Gastrocnemius medialis (tissue), 4 donors: ENCODE measurements at places on chromosomes 12 and 14.

- no peak overlapping the region for H3K4me3 ChIP-seq
- H3K27me3 ChIP-seq, result no peaks in the 10 kb centered on the region
- H3K36me3 ChIP-seq, result no peaks in the 10 kb centered on the region
- DNase-seq, result peak; percentile 83
These were observed 34.5 kb downstream of the VDR start for GRCh38 chr12:47870175-47870781.

GRCh38 chr14:42323426-42323825, 716.8 kb downstream of the LRFN5 start:
- no peaks in the 10 kb centered on the region for H3K4me1 ChIP-seq
- H3K4me3 ChIP-seq, result no peak overlapping the region
- no peak for DNase-seq
- no peaks in the 10 kb centered on the region for H3K36me3 ChIP-seq
- no peaks in the 10 kb centered on the region for H3K27me3 ChIP-seq

DNA sequence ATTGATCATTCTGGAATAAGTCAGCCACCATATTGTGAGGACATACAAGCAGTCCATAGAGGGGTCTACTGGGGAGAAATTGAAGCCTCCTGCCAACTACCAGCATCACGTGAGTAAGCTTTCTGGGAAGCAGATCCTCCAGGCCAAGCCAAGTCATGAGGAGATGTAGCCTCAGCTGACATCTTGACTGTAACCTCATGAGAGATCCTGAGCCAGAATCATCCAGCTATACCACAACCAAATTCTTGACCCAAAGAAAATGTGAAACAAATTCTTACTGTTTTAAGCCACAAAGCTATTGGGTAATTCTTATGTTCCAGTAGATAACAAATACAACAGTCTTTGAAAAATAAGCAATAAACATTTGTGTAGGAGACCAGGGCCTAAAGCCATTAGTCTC, 479.4 kb upstream of the DCN start:
- H3K4me3 ChIP-seq, result no peak overlapping the region
- no peak for DNase-seq
- peaks cover 4% of the 10 kb centered on the region for H3K4me1 ChIP-seq
- H3K27me3 ChIP-seq, result no peaks in the 10 kb centered on the region
- H3K27ac ChIP-seq, result no peak overlapping the region

DNA sequence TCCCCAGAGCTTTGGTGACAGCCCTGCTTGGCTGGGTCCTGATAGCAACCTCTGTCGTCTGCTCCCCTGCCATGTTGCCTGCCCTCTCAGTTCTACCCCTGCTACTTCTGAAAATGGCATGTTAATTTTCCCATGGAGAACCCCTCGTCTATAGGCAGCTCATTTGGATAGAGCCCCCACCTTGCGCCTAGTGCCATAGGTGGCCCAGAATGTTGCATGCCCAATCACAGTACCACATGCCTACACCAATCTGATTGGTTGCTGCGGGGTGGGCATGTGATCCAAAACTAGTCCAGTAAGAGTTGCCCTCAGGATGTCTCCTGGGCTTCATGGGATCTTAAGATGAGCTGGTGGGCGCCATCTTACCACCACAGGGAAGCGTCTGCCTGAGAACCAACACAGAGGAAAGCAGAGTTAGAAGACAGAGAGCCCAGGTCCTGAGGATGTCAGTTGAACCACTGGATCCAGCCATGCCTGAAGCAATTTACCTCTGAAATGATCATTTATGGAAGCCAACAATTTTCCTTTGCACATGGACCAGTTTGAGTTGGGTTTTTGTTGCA, 85.7 kb downstream of the PAPOLA start:
- H3K4me1 ChIP-seq, result no peaks in the 10 kb centered on the region
- H3K27me3 ChIP-seq, result peaks cover 12% of the 10 kb centered on the region
- DNase-seq, result no peak
- no peak overlapping the region for H3K27ac ChIP-seq

DNA sequence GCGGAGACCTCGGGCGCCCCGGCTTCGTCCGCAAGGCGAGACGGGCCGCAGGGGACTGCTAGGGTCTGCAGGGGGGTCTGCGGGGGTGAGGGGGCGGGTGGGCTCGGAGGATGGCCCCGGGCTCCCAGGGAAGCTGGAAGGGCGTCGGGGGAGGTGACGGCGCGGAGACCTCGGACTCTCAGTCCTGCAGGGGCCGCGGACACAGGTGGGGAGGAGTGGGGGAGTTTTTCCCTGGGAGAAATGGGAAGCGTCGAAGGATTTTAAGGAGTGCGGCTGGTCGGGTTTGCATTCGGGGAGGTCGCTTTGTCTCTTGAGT, 25.9 kb downstream of the ZBTB42 start:
- peak overlapping the region; percentile 69 for H3K4me3 ChIP-seq
- no peaks in the 10 kb centered on the region for H3K27me3 ChIP-seq
- no peak for DNase-seq
- H3K27ac ChIP-seq, result no peak overlapping the region
- H3K4me1 ChIP-seq, result no peaks in the 10 kb centered on the region

DNA sequence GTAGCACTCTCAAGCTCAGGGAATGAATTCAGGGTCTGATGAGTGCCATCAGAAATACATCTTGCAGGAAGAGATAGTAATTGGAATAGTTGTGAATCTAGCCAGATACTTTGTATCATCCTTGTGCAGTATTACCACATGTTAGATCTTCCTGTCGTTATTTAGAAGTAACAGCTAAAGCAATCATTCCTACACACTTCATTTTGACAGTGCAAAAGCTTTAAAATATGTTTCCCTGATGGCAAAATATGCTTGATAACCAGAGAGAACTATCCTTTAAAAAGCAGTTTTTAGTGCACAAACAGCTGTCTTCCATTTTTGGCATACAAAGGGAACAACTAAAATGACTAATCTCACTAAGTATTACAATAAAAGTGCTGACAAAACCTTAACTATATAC, 149.5 kb upstream of the SLC38A2 start:
- no peaks in the 10 kb centered on the region for H3K36me3 ChIP-seq
- DNase-seq, result no peak
- H3K27me3 ChIP-seq, result no peaks in the 10 kb centered on the region
- peaks cover 25% of the 10 kb centered on the region for H3K4me1 ChIP-seq

GRCh38 chr14:94291159-94291905, 1.7 kb downstream of the SERPINA10 start:
- H3K4me1 ChIP-seq, result no peaks in the 10 kb centered on the region
- DNase-seq, result no peak
- no peaks in the 10 kb centered on the region for H3K27me3 ChIP-seq
- H3K36me3 ChIP-seq, result no peaks in the 10 kb centered on the region
- no peak overlapping the region for H3K27ac ChIP-seq
- no peak overlapping the region for H3K4me3 ChIP-seq

DNA sequence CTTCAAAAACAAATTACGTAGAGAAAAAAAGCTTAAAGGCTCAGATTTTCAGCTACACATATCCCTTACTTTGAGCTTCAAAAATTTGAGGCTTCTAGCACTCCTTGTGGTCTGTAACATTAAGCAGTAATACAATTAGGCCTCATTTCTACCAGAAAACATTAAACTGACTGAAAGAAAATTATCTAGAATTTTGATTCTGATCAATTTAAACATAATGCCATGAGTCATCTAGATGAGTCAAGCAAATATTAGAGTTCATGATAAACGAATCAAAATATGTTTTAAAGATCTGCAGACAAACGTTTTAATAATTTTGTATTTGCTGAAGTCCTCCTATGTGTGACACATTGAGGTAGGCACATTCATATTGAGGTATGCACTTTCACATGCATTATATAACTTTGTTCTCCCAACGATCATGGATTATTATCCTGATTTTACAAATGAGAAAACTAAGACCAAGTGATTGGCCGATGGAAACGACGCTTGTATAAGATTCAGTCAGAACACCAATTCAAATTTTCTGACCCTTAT, 4.3 kb downstream of the OSBPL8 start:
- peaks cover 56% of the 10 kb centered on the region for H3K4me1 ChIP-seq
- H3K36me3 ChIP-seq, result no peaks in the 10 kb centered on the region
- no peaks in the 10 kb centered on the region for H3K27me3 ChIP-seq
- H3K27ac ChIP-seq, result no peak overlapping the region
- no peak for DNase-seq

- H3K36me3 ChIP-seq, result no peaks in the 10 kb centered on the region
- no peak overlapping the region for H3K27ac ChIP-seq
- H3K4me3 ChIP-seq, result no peak overlapping the region
- no peaks in the 10 kb centered on the region for H3K27me3 ChIP-seq
- no peak for DNase-seq
These were observed 1994.9 kb upstream of the FLRT2 start for GRCh38 chr14:83534995-83535394.

DNA sequence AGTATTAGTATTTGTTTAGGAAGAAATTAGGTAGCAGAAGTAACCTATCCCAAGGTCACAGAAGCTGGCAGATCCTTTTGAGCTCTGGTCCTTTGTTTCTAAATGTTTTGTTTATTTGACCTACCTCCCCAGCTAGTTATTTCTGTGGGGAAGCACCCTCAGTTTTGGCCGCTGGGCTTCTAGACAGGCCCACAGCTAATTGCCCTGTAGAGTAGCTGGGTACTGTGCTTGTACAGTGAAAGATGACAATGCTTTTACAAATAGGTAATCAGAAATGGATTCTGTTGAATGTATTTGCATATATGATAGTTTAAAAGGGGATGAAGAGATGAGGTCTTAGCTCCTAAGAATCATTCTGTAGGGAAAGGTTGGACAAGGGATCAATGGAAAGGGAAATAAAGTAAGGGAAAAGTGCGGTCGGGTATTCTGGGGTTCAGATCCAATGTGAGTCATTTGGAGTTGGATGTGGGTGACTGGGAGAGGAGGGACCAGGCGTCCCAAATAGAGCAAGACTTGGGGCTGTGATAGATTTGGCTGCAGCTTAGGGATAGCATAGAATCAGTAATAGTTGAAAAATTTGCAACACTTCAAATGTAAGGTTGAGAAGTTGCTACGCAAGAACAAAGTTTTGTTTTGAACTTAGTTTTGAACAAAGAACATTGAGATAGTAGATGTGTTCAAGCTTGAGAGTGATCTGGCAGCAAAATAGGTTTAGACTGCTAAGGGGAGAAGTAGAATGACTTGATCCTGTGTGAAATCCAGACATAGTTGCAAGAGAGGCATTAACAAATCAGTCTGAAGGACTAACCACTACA, 3.6 kb downstream of the NUDT4 start:
- no peak for DNase-seq
- no peaks in the 10 kb centered on the region for H3K27me3 ChIP-seq
- H3K4me1 ChIP-seq, result peaks cover 27% of the 10 kb centered on the region
- peak overlapping the region; percentile 97 for H3K4me3 ChIP-seq
- H3K36me3 ChIP-seq, result no peaks in the 10 kb centered on the region

- no peak overlapping the region for H3K27ac ChIP-seq
- no peak for DNase-seq
- no peak overlapping the region for H3K4me3 ChIP-seq
- H3K4me1 ChIP-seq, result no peaks in the 10 kb centered on the region
- H3K27me3 ChIP-seq, result no peaks in the 10 kb centered on the region
These were observed 9.8 kb downstream of the ISCA2 start for GRCh38 chr14:74503291-74503937.

- H3K27ac ChIP-seq, result peak overlapping the region; percentile 27
- H3K4me1 ChIP-seq, result peaks cover 20% of the 10 kb centered on the region
- no peak overlapping the region for H3K4me3 ChIP-seq
- peak; percentile 40 for DNase-seq
These were observed 117.1 kb downstream of the SLC25A47 start for GRCh38 chr14:100440207-100440631.

GRCh38 chr14:24351517-24351916, 11.7 kb upstream of the RIPK3 start:
- H3K36me3 ChIP-seq, result no peaks in the 10 kb centered on the region
- no peak for DNase-seq
- no peaks in the 10 kb centered on the region for H3K4me1 ChIP-seq

GRCh38 chr12:4217091-4217490, 56.5 kb upstream of the CCND2 start:
- H3K27me3 ChIP-seq, result no peaks in the 10 kb centered on the region
- H3K36me3 ChIP-seq, result no peaks in the 10 kb centered on the region
- H3K4me3 ChIP-seq, result no peak overlapping the region
